ENCODE measurements at places on chromosomes 4 and X.

- no peak for DNase-seq
Observed at GRCh38 chr4:181258569-181258968, 984.6 kb upstream of the TENM3 start.

GRCh38 chr4:159779716-159780115, 676.8 kb downstream of the RAPGEF2 start:
- DNase-seq: no peak

- DNase-seq: no peak
Observed at GRCh38 chrX:109533631-109534030, 3.0 kb upstream of the NXT2 start.

- peak; percentile 88 for DNase-seq
Observed at GRCh38 chrX:154398668-154399526, 720 bp downstream of the RPL10 start.

DNA sequence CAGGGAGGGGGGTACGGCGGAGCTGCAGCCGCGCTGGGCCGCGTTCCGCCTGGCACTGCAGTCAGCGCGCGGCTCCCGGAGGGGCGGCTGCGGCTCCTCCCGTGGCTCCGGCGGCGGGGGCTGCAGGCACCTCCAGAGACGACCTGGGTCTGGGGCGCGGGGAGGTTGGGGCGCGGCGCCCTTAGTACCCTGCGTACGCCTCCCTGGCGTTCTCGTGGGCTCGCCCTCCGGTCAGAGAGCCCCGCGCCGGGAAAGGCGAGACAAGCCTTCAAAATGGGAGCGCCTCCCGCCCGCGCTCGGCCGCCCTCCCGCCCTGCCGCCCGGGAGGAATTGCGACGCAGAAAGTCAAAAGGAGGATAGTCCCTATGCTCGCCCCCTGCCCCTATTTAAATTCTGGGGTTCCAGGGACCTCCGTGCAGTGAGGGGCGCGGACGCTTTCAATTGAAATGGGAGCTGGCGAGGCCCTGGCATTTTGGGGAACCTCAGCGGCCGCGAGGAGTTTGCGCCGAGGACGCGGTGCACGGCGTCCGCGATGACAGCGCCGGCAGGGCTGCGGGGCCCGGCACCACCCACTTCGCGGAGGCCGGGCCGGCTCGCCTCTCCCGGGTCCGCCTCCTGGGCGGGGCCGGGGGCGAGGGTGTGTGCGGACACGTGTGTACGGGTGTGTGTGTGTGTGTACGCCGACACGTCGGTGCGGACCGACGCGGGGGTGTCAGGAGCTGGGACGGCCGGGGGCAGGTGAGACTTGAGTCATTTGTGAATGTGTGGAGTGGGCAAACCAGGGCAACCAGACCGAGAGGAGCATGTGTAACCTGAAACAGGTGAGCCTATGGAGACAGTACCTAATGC, 544 bp downstream of the HERC3 start:
- peak; percentile 85 for DNase-seq

DNA sequence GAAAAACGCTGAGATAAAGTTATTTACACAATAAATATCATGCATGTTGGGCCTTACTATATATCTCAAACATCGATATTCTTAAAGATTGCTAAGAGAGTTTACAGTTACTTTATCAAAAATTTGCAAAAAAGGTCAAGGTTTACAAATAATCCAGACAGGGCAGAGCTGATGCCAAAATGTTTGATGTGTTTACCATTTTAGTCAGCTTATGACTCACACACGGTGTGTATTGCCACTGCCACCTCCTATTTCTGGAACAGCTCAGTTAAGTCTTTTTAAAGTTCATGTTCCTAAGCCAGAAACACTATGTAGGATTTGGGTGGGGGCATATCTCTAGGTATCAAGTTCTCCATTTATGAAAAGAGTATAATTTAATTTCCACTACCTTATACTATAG, 580.6 kb downstream of the INPP4B start:
- DNase-seq: peak; percentile 37

- no peak for DNase-seq
Observed at GRCh38 chr4:132026166-132026565, 1122.9 kb upstream of the PCDH10 start.

DNA sequence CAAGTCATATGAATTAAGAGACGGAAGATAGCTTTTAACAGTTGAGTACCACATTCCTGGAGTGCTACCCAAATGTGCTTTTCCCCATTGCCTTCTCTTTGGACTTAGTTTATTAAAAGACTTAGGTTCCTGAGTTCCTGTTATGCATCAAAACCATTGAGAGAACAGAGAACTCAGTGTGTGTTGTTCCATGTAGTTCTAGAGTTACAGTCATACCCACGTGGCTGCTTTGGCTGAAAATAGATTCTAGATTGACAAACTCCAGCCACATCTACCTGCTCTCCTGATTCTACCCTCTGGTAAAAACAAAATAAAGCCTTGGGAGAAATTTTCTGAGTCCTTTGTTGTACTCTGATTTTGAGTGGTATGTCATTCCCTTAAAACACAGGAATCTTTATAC, 385.4 kb downstream of the IL15 start:
- no peak for DNase-seq

DNA sequence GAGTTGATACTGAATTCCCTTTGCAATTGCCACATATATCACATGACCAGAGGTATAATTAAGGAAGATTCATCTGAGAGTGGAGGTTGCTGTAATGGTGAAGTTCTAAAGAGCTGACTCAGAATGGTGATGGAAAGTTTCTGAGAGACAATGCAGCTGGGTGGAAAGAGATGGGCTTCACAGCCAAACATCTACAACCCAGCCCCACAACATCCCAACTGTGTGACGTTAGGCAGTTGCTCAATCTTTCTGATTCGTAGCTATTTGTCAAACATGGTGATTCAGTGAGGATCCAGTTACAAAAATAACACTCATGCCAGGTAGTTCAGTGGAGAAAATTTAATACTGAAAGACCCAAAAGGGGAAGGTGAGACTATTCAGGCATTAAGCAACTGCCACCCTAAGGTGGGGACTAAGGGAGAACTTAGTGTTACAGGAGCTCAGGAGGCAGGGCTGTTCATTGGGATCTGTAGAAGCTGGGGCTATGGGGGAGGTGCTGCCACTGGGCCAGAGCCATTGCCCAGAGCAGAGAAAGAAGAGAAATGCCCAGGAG, 6.9 kb upstream of the AFF1 start:
- DNase-seq: no peak

DNA sequence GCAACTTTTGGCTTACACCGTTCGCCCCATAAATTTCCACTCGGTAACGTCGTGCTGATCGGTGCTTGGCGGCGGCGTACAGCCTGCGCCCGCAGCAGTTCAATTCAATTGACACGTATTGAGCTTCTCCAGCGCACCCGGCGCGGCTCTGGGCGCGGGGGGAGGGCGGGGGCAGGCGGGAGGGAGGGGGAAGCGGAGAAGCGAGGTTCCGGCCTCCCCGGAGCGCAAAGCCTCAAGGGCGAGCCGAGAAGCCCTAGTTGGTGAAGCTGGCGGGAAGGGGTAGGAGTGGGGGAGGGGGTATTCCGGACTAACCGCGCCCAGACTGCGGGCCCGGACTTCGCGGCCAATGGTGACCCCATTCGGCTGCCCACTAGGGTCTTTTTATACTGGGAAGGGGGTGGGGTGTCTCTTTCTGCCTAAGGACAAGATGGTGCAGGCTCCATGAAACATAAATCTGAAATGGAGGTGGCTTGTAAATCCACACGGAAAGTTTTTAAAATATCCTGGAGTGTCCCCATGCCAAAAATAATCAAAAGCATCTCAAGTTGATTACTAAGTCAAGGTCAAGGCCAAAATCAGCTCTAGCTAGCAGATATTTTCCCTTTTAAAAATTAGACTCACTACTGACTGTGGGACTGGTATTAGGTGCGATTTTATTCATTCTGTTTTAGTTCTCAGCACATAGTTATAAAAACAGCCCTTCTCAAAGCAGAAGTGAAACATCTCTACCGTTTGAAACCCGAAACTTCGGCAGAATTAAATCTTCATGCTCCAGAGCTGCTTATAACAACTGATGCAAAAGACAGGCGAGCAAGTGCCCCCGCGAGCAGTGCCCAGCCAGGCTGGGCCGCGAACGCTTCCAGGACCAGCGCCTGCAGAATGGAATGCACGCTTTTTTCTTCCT, 1.5 kb upstream of the BCOR start:
- DNase-seq: peak; percentile 56

DNA sequence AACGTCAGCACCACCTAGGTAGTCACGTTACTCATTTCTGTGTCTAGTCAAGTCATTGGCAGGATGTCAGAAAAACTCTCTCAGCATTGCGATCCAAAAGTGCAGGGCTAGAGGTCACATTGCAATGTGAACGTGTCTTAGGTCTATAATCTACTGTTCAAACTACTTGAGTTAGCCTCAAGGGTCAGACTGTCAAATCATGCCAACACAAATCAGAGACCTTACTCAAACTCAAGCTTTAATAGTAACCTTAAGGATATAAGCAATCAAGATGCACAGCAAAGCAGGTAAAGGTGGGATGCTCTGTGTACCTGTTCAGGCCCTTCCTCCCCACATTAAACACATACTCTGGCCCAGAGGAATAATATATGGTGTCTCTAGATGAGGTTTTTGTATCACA, 114.4 kb upstream of the NOCT start:
- DNase-seq: no peak

DNA sequence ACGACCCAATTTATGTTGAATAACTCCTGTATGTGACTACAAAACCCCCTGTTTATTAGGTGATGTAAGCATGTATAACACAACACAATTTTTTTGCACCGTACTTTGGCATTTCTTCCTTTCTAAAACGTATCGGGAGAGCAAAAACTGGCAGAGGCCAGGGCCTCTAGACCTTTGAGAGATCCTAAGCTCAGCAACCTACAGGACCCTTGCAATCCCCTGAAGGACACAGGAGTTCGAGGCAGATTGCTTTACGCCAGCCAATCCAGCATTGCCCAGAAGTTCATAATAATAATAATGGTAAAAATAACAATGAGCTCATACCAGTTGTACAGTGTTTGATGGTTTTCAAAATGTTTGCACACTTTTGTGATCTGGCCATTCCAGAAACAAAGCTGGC, 7.7 kb downstream of the NKX3-2 start:
- no peak for DNase-seq

- DNase-seq: no peak
Observed at GRCh38 chrX:18725310-18725943, 18.0 kb downstream of the PPEF1 start.

DNA sequence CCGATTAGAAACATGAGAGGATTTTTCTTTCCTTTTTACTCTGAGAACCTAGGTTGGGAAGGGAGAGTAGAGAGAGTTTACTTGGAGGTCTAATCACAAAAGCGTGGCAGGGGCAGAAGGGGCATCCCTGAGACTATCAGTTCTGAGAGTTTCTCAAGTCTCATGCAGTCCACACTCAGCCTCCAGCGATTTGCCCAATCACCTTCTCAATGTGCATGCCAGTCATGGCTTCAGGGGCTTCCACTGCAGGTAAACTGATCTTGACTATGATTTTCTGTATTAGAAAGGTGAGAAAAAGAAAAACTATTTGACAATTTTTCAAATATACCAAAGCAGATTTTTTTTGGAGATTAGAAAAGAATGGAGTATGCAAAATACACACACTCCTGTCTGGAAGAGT, 617.1 kb upstream of the ZFP42 start:
- DNase-seq: no peak

DNA sequence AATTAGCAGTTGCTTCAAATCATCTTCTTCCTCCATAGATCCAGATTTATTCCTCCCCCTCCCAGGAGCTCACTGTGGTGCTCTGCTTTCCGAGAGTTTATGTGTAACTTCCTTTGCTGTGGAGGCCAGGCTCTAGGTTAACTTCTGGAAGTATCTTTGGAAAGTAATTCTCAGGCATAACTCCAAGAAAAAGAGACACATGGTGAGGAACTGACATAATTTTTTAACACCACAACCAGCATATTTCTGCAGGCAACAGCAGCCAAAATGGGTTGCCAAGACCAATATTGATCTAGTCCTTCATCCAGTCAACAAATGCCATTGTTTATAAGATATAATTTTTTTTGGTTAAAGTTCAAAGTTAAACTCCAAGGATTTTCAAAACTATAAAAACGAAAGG, 114.5 kb upstream of the RBPJ start:
- no peak for DNase-seq

GRCh38 chr4:184203300-184203699, 14.4 kb downstream of the ENPP6 start:
- no peak for DNase-seq

- DNase-seq: peak; percentile 21
Observed at GRCh38 chrX:71195964-71196649, 26.9 kb upstream of the GJB1 start.

DNA sequence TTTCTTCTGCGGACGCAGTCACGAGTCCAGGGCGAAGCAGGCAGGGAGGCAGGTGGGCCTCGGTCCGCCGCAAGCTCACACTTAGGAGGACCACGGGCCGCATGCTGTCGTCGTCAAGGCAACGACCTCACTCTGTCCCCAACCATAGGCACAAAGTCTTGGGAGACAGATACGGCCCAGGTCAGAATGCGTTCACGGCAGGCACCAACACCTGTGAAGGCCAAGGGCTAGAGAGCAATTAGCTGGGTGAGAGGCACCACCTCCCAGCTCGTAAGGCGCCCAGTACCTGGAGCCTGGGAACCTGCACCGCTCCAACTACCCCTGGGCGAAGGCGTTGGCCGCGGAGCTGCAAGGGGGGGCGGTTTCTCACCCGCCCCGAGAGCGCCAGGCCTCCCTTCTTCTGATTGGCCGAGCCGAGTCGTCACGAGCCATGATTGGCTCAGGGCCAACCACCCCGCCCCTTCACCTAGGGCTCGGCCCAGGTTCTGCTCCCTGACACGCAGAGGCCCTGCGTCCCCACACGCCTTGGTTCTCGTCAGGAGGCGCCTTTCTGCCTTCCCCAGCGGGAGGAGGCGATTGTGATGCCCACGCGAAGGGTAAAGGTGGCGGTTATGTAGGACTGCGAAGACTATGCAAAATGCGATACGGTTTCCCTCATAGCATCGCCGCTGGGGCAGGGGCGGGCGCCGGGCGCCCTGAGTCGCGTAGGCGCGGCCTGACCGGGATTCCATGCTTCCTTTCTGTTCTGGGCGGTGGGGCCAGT, at the start of gene CDKL2:
CDKL2 (minus strand) TSS at position 355 of the 763 bp plus-strand sequence. CDS start 4,540 bp downstream, outside the sequence.
- peak; percentile 94 for DNase-seq

- DNase-seq: no peak
Observed at GRCh38 chr4:3374667-3375066, 67.1 kb upstream of the HGFAC start.

GRCh38 chr4:128424527-128425497, 137.2 kb upstream of the PGRMC2 start:
- no peak for DNase-seq

GRCh38 chr4:42643685-42644084, 13.2 kb downstream of the ATP8A1 start:
- DNase-seq: no peak

Data from CD4-positive, alpha-beta T cell treated with Interleukin-15 for 4 hours (primary cell).